ENCODE measurements at places on chromosomes 13 and 19.
A peak's percentile ranks its signal among the peaks of the same experiment; 100 is the strongest.

- no peak for DNase-seq
Measured at GRCh38 chr19:29705706-29706105, 9.4 kb downstream of the C19orf12 start.

DNA sequence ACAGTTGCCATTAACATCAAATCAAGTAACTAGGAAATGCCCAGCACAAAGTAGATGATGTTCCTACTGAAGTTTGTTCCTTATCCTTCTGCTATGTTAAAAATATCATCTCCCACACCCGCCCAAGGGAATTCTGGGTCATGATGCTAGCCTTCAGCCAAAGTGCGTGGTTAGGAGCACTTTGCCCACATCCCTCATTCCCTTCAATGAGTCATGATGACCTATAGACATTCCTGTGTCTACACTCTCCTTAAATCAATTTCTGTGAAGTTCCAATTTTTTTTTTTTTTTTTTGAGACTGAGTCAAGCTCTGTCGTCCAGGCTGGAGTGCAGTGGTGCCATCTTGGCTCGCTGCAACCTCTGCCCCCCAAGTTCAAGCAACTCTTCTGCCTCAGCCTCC is 17.0 kb downstream of the RXFP2 start:
- DNase-seq: no peak

DNA sequence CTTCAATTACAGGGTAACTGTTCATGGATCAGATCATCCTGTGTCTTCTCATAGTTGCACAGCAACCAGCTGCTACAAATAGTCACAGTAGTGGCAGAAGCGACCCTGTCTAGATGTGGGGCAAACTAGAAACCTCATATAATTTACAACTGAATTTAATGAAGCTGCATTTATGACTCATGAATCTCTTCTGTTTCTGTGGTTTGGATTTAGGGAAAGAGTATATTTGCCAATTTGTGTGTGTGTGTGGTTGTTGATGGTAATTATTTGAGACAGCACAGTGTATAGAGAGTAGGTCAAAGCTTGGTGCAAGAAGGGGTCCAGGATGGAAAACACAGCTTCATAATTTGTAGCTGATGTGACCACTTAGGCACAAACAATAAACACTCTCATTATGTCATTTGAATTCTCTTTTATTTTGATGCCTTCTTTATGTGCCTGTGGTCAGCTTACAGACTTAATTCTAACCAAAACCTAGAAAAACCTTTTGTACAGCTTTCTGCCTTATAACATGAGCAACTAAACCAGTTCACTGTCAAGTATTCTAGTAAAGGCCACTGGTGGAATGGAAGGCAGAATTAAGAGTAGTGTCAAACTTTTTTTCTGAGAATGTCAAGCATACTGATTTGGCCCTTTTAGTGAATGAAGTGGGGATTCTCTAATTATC is 218.1 kb downstream of the TBC1D4 start:
- DNase-seq: no peak

DNA sequence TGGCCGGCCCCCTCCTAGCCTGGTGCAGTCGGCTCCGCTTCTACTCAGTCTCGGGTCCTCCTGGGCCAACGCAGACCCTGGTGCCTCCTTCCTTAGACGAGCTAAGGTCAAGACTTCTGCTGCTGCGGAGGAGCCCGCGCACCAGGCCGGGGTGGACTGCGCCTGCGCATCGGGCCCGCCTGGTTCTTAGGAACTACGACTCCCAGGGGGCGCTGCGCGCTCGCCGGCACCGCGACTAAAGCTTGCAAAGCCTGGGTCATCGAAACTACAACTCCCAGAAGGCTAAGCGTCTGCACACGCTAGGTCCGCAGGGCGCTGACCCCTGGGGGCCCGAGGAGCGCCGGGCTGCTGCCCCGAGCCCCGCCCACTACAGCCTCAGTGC is at the start of gene ZNF835:
ZNF835 (minus strand) TSS at position 145 of the 382 bp plus-strand sequence. CDS start 6,559 bp downstream, outside the sequence.
- peak; percentile 77 for DNase-seq

GRCh38 chr13:103754783-103755182 is 688.6 kb upstream of the SLC10A2 start:
- no peak for DNase-seq

DNA sequence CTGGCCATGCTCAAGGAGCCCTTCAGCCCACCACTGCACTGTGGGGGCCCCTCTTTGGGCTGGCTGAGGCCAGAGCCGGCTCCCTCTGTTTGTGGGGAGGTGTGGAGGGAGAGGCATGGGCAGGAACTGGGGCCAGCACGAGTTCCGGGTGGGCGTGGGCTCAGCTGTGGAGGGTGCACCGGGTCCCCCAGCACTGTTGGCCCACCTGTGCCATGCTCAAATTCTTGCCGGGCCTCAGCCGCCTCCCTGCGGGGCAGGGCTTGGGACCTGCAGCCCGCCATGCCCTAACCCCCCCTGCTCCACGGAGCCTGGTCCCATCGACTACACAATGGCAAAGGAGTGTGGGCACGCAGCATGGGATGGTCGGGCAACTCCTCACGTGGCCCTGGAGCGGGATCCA is 38.8 kb upstream of the TNFRSF19 start:
- DNase-seq: no peak

GRCh38 chr13:40637643-40638042 is 28.8 kb downstream of the FOXO1 start:
- peak; percentile 24 for DNase-seq

GRCh38 chr19:23762884-23763711 is 4.4 kb upstream of the ZNF681 start:
- DNase-seq: peak; percentile 78

DNA sequence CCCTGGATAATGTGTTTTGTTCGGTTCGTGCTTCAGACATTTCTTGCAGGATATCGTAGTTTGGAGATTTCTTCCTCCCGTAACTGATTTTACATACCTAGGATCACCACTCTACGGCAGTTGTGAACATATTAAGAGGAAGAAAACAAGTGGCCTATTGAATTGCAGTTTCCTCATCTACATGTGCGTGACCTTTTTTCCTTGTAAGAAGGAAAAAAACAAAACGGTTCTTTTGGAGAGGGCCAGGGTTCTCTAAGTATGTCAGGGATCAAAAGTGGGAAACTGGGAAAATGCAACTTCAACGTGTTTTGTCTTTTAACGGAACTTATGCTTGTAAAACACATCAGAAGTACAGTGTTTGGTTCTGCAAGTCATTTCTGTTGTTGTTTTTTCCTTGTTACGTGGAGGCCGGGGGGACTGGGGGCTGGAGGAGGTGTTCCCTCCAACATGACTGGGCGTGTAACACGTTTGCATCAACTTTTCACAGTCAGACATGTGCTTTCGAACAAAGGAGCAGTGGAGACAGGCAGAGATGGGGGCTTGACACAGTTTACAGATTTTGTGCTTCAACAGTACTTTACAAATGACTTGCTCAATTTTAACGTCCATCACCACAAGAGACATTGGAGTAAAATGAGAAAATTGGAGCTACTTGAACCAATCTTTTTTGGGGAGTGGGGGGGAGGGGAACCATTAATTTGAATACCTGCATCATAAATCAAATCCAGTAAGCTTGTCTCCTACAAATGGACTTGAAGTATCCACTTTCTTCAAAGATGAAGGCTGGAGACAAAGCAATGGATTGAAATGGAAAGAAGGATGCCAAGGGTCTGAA is 3.8 kb downstream of the ZC3H4 start:
- DNase-seq: peak; percentile 86

GRCh38 chr19:47726467-47726866 is 13.2 kb downstream of the EHD2 start:
- DNase-seq: no peak

- DNase-seq: no peak
Measured at GRCh38 chr19:31515931-31516330, 166.7 kb upstream of the TSHZ3 start.

DNA sequence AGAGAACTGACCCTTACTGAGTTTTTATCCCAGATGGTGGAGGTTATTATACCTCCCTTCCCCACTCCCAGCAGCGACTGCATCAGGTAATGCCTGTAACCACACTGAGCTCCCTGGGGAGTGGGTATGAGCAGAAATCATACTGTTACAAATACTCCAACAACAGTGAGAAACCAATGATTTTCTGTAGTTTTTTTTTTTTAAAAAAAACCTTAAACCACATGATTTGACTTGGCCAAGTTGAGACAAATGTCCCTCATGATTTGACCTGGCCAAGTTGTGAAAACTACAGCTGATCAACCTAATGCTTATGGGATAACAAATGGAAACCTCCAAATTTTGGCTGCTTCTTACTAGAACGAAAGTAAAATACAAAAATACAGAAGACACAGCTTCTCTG is 33.1 kb upstream of the SERP2 start:
- no peak for DNase-seq

DNA sequence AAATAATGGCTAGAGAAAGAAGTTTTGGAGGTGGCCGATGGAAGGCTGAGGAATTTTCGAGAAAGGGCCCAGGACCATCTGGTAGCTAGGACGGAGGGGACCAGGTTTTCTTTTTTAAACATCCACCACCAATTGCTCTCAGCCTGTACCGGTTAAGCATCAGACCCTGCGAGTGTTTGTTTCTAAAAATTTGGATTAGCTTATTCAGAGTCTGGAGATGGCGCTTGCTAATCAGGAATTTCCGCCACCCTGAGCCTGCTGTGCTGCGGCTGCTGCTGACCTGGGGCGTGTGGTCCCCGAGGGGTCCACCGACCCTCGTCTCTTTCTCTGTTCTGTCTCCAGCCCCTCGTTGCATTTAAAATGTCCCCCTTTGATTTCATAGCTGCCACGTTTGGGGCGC is 2.0 kb downstream of the UHRF1 start:
- DNase-seq: no peak

GRCh38 chr13:65260946-65261891 is 1968.9 kb downstream of the PCDH9 start:
- DNase-seq: no peak

DNA sequence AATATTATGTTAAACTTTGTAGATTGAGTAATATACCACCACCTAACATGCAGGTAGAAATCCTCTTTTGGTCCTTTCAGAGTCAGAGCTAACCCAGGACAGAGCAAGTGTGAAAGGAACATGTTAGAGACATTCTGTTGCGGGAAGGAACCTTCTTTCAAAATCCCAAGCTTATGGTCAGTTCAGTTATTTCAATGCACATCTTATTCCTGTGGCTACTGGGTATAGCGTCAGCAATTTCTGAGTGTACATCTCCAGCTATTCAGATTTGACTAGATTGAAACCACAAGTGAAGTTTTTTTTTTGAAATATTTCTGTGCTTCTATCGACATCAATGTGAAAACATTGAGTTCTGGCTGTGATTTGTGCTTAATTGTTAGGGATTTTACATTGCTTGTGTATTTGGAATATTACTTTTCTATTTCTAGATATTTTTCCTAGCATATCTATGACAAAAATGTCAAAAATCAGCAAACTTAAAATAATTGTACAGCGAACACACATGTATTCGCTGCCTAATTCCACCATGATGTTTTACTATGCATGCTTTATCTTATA is 165.3 kb downstream of the LMO7 start:
- DNase-seq: no peak

DNA sequence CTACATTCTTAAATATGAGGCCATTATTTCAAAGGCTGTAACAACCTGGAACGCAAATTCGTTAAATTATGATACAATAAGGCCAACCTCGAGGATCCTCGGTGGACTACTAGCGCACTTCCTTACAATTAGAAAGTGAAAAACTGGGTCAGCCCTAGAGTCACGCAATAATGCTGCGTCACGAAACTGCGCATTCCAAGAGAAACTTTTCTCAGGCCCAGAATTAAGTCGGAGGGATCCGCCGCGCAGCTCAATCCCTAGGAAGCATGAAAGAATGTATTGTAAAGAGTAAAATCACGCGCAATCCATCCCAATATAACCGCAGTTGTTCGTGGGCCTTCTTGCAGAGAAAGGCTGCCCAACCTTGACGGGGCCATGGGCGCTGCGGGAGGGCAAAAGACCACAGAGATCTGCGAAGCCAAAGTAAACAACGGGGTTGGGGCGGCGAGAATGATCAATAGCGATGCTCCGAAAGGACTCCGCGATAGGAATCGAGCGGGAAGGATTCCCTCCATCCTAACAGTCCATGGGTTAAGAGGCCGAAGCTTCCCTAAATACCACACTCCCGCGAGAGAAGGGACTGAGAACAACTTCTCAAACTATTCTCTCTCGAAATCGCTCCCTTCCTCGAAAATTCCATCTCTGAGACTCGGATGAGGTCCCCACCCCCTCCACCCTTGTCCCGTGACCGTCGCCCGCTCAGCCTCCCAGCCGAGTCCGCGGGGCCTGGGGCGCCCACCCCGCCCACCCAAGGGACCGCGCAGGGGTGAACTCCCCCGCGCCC is 564 bp downstream of the SPART start:
- DNase-seq: peak; percentile 86

All from erythroblast (primary cell).